HCEC 1CT (cell line): ENCODE measurements at places on chromosomes 16 and 17.

GRCh38 chr16:86665319-86665675, 86.9 kb downstream of the FOXL1 start:
- DNase-seq, result no peak

DNA sequence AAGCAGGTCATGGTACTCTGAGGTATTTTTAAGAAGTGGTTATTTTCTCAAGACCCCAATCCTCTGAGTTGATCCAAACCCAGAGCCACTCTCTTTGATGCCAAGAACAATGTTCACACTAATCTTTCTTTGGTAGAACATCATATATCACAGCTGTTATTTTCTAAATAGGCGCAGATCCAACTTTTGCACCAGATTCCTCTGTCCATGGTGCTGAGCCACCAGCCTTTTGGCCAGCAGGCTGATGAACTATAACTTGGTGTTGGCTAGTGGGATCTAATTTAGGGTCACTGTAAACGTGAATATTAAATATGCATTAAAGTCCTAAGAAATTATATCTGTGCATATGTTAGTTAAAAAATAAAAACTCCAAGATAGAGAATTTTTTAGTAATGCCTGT, 7.0 kb upstream of the ZKSCAN2 start:
- peak; percentile 18 for DNase-seq

DNA sequence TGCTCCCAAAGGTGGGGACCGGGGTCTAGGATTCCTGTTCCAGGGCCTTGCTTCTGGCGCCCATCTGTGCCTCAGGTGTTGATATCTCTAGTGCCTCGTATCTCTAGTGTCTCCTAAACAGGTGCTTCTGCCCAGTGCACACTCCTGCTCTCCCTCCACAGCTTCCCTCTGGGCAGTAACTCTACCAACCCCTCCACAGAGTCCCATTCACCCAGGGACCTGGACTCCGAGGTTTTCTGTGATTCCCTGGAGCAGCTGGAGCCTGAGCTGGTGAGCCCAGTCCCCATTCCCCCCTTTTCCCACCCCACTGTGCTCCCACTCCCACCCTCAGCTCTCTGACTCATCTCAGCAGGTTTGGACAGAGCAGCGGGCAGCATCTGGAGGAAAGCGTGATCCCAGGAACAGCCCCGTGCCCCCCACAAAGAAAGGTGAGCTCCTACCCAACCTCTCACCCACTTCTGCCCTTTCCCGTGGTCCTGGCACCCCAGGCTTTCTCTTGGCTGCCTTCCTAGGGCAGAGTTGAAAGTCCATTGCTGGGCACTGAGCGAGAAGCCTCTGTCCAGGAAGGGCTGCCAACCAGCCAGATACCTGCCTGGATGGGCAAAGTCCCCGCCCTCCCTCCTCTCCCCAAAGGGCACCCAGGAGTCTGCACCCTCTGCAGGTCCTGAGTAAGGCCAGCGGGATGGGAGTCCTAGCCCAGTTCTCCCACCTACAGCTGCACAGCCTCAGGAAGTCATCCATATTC, 2.2 kb downstream of the ACBD4 start:
- no peak for DNase-seq

- no peak for DNase-seq
These were observed 398.8 kb upstream of the SALL1 start for GRCh38 chr16:51549836-51550235.

DNA sequence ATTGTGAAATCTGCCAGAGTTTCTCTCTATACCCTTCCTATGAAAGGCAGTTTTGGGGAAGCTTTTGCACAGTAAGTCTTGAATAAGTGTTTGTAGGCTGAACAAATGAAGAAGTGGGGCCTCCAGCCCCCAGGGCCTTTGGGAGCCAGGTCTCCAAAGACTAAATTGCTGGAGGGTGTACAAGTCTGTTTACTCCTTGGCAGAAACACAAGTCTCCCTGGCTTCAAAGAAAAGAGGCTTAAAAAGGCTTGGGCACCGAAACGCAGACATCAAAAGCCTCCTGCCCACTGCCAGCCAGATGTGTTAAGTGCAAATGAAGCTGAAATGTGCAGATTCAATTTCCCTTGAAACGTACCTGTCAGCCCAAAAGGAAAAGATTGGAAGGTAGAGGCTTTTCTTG, 146.3 kb downstream of the TMEM132E start:
- DNase-seq, result no peak

- no peak for DNase-seq
These were observed 30.0 kb downstream of the SOX9 start for GRCh38 chr17:72150632-72151460.

DNA sequence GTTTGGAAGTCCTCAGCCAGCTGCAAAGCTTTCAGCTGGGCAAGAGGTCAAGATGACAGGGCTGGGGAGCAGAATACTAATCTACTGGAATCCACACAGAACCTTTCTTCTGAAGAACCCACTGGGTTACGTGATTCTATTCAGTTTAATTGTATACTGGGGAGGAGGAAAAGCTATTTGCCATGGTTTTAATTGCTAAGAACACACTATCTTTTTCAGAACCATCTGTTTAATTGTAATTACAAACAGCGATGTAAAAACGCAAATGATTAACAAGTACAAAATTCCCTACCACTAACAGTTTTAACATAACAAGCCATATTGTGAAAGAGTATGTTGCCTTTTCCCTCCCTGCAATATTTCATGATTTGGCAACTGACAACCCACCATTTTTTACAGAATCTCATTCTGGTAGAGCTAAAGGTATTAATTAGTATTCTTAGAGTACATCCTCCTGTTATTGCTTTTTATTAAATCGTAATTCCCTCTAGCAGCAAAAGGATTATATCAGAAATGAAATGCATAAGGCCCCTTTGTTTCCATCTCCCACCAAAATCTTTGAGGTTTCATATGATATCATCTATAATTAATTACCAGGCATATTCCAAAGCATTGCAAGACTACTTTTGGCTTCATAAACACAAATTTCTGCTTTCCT, 12.1 kb downstream of the HYDIN start:
- DNase-seq, result no peak

DNA sequence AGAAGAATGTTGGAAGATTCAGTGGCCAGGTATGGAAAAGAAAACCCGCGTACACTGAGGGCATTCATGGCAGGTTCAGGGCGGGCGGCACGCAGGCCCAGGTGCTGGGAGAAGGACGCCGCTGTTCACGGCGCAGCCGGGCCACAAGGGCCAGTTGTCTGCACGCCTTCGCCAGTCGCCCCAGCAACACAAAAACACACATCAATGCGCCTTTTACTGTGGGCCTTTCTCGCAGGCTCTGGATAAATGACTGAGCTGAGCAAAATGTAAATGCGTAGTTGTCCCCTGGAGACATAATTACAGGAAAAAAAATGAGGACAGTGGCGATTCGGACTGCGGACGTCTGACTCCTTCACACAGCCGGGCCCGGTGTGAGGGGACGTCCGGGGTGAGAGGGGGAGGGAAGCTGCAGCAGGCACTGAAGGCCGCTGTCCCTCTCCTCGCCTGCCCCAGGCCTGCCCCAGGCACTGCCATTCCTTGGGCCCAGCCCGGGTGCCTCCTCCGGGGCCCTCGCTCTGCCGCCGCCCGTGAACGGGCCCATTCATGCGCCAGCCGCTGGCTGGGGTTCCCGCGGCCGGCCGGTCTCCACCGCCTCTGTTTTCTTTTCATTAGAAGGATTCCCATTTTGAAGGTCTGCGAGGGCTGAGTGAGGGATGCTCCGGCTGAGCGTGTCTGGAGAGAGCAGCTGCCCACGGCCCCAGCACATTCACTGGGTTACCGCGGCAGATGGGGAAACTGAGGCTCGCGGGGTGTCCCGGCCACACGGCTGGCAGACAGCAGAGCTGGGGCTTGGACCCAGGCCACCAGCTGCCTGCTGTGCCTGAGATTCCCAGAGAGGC, 6.5 kb upstream of the ZNF469 start:
- no peak for DNase-seq
